Stimulated activated CD8-positive, alpha-beta memory T cell treated with anti-CD3 and anti-CD28 coated beads, Interleukin-4, amount 100 ng/mL, for 1 hour (primary cell): ENCODE measurements at places on chromosomes 7 and 10.

DNA sequence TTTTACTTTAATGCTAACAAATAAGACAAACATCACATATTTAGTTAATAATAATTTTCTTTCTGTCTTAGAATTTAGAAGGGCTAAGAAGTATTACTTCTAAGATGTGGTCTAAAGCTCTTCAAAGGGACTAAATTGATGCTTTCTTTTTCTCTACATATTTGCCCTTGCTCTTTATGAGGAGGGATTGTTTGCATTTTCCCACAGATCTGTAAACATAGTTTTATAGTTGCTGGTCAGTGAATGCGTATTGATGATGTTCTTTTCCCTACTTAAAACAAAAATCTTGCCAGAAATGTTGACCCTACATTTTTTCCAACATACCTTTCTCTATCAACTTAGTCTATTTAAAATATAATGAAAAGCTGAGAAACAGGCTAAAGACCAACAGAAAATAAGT, 372.4 kb upstream of the LRGUK start:
- no peak for DNase-seq

- DNase-seq: no peak
Observed at GRCh38 chr10:11437391-11438142, 173.9 kb downstream of the USP6NL start.

GRCh38 chr7:96800824-96801223, 91.2 kb upstream of the SEM1 start:
- DNase-seq: no peak

GRCh38 chr10:114653926-114654325, 4.1 kb downstream of the ABLIM1 start:
- DNase-seq: no peak

- DNase-seq: no peak
Observed at GRCh38 chr7:88455696-88456095, 149.0 kb upstream of the STEAP4 start.

DNA sequence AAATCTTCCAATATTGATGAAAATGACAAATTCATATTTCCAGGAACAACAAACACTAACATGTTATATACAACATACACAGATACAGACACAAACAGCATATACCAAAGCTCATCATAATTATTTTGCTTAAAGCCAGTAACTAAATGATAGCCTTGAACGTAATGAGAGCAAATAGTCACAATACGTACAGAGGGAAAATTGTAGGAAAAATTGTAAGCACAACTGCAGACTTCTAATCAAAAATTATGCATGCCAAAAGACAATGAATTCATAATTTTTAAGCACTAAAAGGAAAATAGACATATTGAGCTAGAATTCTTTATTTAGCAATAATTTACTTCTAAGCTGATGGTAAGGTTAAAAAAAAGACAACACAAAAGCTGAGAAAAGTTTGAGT, 1466.9 kb upstream of the CELF2 start:
- no peak for DNase-seq

DNA sequence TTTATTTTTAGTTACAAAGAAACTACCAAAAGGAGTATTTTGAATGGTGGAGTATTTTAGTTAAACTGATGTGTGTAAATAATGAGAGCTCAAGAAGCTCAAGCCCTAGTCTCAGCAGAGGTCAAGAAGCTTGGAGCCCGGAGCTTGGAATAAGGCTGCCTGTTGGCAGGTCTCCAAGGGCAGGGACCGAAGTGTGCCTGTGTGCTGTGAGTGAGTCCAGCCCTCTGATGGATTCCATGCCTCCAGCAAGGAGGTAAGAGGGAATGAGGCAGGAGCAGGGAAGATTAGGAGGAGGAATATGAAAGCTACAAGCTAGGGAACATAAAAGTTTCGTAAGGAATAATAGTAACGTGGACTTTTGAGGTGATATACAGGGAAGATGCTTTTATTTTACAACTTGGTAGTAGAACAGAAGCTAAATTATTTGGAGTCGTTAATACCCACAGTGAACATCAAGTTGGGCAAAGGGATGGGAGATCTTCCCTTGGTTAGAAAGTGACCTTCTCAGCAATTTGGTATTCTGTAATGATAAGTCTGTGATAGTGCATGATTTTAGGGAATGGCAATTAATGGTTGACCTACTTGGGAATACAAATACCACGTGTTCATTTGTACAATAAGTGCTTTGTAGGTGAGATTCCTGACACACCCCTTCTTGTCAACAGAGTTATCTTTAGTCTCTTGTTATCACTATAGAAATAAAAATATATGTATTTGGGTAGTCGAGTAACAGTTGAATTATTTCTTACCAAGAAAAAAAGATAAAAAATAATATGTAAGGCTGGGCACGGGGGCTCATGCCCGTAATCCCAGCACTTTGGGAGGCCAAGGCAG, 4.6 kb downstream of the SEC23IP start:
- no peak for DNase-seq

DNA sequence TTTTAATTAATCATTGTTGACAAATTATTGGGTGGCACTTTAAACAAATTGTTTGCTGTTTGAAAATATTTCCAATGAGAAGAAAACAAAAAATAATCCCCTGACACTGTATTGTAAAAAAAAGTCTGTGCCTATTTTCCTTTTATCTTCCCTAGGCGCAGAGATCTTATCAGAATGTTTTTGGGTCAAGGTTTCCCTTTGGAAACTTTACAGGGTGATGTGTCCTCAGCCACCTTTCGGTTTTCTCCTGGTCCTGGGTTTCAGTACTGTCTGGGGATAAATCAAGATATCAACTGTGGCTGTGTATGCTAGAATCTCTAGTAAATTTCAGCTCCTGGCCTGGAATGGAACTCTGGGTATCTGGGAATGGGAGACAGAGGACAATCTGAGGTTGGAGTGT, 1.4 kb downstream of the ZNF107 start:
- no peak for DNase-seq

DNA sequence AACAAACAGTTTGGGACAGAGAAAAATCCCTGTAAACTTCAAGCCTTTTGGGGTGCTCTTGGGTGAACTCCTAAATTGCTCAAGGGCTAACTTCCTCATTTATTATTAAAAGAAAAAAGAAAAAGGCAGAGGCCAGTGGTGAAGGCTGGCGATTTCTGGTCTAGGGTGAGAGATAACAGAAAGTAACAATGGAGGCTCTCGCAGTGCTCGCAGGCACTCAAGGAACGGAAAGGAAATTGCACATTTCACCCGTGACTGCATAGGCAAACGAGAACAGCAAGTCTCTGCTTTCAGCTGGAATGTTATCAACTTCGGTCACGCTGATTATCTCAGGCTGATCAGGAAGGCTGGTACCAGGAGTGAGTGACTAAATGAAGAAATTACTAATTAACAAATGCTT, 70.7 kb downstream of the PRKAG2 start:
- DNase-seq: no peak

- DNase-seq: no peak
Observed at GRCh38 chr7:158996214-158997109, 140.1 kb downstream of the DYNC2I1 start.

GRCh38 chr10:42930516-42931192, 146.2 kb upstream of the RET start:
- no peak for DNase-seq

- no peak for DNase-seq
Observed at GRCh38 chr10:11898372-11899066, 75.4 kb downstream of the PROSER2 start.

DNA sequence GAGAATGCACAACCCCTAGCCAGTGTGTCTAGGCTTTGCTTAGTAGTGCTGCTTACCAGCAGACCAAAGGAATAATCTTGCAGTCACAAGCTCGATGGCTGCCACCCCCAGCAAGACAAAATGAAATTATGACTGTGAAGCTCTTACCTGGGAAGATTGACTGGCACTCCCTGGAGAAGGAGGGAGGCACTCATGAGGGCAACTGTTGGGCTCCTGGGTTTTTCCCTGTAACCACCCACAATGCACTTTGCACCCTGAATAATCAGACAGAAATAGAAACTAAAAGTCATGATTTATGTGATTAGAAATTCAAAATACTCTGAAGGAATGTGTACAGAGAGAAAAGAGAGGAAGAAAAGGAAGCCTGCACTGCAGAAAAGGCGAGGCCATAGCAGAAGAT, 144.3 kb upstream of the DGKB start:
- DNase-seq: no peak

GRCh38 chr7:66930341-66930740, 9.3 kb downstream of the TMEM248 start:
- no peak for DNase-seq

DNA sequence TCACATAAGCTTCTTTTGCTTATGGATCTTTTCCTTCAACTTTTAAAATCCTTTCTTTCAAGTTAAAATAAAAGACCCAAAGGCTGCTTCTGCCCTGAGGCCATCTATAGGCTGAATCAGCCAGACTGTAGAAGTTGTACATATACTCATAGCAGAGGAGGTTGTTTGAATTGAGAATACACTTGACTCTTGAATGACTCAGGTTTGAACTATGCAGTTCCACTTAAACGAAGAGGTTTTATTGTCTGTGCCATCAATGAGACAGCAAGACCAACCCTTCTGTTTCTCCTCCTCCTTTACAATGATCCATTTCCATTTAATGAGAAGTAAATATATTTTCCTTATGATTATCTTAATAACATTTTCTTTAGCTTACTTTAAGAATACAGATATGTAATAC, 5.8 kb downstream of the ZNF365 start:
- DNase-seq: no peak

DNA sequence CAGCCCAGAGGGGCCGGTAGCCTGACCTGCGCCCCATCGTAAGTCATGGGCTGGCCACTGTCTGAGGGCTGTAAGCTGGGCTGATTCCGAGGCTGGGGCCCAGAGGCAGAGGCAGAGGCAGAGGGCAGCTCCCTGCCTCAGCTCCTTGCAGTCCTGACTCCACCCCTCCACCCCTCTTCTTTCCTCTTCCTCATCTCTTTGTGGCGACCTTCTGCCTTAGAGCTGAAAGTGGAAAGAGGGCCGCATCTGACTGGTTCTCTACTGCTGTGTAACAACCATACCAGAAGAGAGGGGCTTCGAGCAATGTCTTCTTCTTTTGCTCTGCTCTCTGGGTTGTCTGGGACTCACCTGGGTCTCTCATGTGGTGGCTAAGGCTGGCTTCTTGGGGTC, 179.1 kb downstream of the RPS24 start:
- no peak for DNase-seq

GRCh38 chr7:94301024-94301586, 93.6 kb upstream of the COL1A2 start:
- DNase-seq: no peak

DNA sequence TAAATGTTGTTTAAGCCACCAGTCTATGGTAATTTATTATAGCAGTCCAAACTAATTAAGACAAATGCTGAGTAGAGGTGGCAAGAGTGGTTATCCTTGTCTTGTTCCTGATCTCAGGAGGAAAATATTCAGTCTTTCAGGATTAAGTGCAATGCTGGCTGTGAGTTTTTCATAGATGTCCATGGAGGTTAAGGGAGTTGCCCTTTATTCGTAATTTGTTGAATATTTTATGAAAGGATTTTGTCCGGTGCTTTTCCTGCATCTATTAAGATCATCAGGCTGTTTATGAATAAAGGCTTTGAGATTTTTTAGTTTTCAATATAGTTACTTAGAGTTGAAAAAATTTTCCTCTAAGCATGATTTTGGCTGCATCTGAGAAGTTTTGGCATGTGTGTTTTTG, 182.2 kb downstream of the SPAG6 start:
- DNase-seq: no peak

GRCh38 chr10:88082806-88083596, 219.6 kb downstream of the PTEN start:
- DNase-seq: no peak
